CD4-positive, alpha-beta T cell treated with Interleukin-4 for 1 hour (primary cell): ENCODE measurements at places on chromosomes 2 and 18.

- no peak for DNase-seq
Observed at GRCh38 chr2:127096280-127096679, 10.7 kb downstream of the BIN1 start.

DNA sequence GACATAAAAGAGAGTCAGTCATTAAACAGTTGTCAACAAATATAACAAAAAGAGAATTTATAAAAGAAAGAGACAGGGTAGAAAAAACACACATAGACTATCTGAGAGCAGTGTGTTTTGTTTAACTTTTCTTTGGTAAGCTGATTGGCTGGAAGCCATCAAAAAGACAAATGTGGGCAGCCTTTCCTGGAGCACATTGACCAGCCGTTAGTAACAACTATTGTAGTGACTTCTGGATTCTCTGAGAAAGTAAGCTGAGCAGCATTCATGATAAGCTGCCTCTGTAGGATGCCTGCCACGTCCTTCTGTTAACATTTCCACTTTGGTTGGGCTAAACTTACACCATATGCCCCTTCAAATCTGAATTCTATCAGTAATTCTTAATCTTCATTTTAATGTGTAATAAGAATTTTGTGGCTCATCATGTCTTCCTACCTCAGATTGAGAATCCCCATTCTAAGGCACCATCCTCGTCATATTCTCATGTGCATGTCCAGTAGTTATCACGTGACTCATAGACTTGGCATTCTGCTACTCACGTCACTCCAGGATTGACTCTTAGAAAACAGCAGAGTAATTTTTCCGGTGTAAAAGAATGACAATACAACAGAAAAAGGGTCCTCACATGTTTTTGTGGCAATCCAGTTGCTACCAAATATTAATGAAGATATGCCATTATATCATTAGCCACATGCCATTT, 43.4 kb upstream of the DNAJC10 start:
- no peak for DNase-seq

DNA sequence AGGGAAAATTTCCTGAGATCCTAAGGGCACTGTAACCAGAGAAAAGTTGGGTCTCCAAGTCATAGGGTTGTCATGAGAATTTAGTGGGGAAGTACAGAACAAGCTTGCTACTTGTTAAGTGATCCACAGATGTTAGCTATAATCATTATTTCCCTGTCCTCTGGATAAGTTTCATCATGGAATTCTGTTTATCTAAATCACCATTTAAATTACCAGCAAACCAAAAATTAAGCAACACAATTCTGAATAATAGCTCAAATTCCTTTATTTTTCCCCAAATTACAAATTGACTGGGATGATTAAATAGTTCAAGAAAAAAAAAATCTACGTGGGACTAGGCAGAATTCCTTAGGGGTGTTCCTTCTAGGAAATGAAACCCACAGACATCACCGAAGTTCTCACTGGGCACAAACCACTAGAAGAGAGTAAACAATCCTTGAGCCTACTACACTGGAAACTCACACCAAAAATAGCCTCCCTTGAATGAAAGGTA, 159.5 kb downstream of the COL6A3 start:
- no peak for DNase-seq

DNA sequence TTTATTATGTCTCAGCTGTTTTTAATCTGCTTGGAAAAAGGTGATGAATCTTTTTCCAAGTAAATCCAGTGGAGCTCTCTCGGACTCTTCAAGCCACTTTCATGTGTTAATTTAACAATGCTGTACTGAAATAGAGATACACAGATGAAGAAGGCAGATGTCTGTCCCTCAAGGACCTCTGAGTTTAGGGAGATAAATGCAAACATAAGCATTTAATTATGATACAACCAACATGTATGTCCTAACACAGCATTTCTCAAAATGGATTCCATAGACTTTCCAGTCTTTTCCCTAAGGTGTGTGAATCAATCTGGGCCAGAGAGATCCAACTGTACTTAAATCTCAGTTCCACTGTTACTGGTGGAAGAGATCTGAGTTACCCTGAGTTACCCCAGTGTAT, 262.4 kb downstream of the RND3 start:
- no peak for DNase-seq

- DNase-seq = no peak
Observed at GRCh38 chr18:74342416-74343043, 26.9 kb downstream of the C18orf63 start.

- no peak for DNase-seq
Observed at GRCh38 chr2:171208657-171209056, 48.0 kb upstream of the TLK1 start.

- DNase-seq = no peak
Observed at GRCh38 chr2:46116150-46116549, 181.1 kb upstream of the EPAS1 start.

DNA sequence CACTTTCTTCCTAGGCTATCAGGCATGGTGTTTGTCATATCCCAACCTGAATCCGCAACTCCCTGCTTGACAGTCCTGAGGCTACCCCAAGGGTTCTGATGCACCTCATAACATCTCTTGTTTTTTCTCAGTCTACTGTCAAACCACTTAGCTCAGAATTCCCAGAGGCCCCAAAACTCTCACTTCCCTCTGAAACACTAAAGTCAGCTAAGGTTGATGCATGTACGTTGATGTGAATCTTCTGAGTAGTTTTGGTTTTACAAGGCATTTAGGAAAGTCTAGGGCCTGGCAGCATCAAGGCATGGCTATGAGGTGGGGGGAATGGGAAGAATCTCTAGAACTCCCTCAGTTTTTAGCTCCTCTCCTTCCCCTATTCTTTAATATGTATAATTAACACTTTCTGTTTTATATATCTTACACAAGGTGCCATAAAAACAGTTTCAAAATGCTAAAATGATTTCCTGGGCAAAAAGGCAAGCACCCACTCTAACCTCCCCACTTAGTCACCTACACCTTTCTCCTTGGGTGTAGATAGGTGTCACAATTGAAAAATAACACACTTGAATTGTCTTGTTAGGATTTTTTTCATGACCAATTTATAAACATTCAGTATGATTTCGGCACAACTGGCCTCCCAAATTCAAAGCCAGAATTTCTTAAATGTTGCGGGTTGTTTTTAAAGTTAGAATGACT, 71.4 kb upstream of the TANK start:
- no peak for DNase-seq

DNA sequence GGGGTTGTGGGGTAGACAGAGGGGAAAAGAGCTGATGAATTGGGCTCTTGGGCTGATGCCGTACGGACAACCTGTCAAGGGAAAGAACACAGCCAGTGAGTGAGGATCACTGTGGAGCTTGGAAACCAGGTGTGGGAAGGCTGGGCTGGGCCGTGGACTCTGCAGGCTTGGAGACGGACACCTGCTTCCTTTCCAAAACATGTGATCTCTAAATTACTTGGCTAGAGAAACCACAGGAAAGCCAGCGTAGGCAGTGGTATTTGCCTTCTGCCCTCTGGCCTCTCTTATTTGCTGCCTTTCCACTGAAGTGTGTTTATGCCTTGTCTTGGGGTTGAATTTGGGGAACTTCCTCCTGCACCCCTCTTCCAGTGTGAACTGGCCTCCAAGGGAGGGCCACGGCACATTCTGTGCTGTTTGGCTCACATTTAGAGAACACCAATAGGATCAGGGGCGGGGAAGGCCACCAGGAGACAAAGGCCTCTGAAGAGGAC, 267.7 kb downstream of the PRKCE start:
- no peak for DNase-seq

- DNase-seq = no peak
Observed at GRCh38 chr2:45944074-45944473, 292.6 kb downstream of the PRKCE start.

GRCh38 chr2:237806334-237806733, 7.8 kb downstream of the RBM44 start:
- DNase-seq = no peak

- DNase-seq = no peak
Observed at GRCh38 chr2:45033302-45033701, 24.1 kb upstream of the SIX2 start.

GRCh38 chr2:168355121-168355520, 101.0 kb upstream of the CERS6 start:
- DNase-seq = no peak

GRCh38 chr2:72781480-72781879, 44.4 kb downstream of the EXOC6B start:
- DNase-seq = no peak

DNA sequence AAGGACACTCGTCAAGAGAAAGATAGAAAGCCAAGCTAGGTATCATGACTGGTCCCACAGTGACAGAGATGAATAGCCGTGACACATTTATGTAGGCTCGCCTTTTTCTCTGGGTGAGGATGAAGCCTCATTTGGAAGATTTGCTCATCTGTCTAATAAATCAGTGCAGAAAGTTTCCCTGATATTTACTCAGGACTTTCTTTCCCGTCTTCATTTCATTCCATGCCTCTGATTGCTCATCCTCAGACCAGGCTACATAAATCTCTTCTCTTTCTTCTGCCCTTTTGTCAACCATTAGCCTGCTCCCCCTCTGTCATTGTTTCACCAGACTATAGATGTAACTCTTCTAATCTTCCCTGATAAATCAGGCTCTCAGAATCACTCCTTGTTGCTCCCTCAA, 361.8 kb upstream of the MEIS1 start:
- no peak for DNase-seq

DNA sequence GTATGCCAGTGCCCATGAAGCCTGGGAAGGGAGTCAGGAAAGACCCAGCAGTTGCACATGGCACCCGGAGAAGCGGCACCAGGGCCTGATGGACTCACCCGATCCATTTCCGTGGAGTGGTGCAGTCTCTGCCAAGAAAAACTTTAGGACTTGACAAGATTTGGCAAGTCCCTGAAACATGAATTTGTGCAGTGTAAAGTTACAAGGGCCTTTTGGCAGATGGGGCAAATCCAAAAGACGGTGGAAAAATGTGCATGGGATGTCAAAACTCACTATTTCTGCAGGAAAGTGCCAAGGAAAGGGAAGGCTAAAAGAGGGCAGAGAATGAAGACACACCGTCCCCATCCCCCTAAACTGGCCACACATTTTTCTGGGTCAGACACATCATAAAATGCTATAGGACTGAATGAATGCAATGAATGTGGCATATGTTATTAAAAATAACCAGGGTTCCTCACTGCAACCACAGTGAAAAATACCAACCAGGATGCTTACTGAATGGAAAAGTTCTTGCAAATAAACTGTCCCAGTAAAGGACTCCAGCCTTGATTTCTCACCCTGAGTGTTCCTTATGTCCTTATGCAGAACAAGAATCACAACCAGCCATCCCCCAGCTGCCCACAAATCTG, 173.5 kb upstream of the SIX2 start:
- DNase-seq = no peak
